Endodermal cell (in vitro differentiated cells): ENCODE measurements at places on chromosomes 11 and 22.

DNA sequence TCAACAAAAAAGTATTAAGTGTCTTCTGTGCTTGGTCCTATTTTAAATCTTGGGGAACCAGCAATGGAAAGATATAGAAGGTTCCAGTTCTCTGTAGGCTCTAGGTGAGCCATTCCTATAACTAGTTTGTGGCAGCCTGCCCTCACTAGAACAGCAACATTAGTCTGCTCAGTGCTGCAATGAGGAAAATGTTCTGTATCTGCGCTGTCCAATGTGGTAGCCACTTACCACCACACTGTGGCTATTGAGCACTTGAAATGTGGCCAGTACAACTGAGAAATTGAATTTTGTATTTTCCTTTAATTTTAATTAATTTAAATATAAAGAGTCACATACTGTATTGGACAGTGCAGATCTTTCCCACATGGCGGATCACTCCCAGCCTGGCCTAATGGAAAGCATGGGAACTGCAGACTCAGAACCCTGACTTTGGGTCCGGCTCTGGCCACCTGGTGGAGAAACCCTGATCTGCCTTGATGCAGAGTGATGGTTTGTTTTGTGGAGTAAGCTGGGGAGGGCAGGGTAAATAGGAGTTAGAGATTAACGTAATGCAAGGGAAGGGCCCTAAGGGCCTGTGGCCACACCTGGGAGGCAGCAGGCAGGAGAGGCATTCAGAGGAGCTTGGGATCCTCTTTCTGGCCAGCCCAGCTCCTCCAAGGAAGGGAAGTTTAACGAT, 101.0 kb downstream of the ME3 start:
- H3K36me3 ChIP-seq: no peaks in the 10 kb centered on the region
- no peak overlapping the region for H3K27ac ChIP-seq
- DNase-seq: peak; percentile 97
- H3K4me3 ChIP-seq: no peak overlapping the region
- H3K27me3 ChIP-seq: no peaks in the 10 kb centered on the region

DNA sequence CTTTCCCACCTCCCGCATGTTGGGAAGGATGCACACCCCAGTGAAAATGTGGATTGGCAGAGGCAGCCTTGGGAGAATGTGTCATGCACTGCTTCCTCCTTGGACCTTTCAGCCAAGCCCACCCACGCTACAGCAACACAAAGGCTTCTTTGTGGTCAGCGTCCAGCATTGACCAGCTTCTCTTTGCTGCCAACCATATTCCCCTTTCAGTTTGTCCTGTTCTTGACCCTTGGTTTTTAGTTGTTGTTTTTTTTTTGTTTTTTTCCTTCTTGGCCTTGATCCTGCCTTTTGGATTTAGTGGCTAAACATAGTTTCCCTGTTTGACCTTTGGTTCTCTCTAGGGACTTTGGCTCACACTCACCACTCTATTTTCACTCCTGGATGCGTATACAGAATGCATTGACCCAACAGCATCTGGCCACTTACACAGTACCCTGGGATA, 573.6 kb downstream of the INSC start:
- no peak for DNase-seq
- no peaks in the 10 kb centered on the region for H3K4me1 ChIP-seq
- no peaks in the 10 kb centered on the region for H3K36me3 ChIP-seq
- H3K4me3 ChIP-seq: no peak overlapping the region
- no peaks in the 10 kb centered on the region for H3K27me3 ChIP-seq
- H3K27ac ChIP-seq: no peak overlapping the region

DNA sequence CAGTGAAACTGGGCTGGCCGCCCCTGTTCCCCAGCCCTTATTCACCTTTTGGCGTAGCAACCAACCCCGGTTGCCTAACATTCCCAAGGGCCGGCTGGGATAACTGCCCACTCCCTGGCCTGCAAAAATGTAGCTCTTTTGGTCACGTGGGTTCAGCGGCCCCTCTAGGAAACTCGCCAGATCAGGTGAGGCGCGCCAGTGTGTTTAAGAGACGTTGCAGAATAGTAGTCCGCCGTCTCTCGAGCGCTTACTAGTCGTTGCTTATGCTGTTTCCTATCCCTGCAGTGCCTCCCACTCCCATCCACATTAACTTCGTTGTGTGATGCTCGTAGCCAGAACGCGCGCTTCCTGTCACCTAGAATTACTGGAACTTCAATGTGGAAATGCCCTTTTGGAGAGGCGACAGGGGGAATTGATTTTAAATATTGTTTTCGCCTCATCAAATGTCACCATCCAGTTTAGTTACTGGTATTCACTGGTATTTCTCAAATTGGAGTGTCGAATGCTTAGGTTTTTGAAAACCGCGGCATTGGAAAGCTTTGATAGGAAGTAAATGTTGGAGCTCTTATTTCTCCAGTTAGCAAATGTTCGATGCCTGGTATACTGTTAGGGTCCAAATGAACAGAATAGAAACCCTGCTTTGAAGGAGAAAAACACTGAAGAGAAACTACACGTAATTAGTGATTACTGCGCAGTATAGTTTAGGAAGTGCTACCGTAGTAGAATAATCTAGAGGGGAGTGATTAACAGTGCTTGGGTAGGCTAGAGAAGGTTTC, 823 bp downstream of the CEP57 start:
- DNase-seq: peak; percentile 88
- peaks cover 22% of the 10 kb centered on the region for H3K36me3 ChIP-seq
- H3K27me3 ChIP-seq: no peaks in the 10 kb centered on the region
- H3K27ac ChIP-seq: peak overlapping the region; percentile 98
- no peaks in the 10 kb centered on the region for H3K4me1 ChIP-seq
- H3K4me3 ChIP-seq: peak overlapping the region; percentile 97

- no peaks in the 10 kb centered on the region for H3K36me3 ChIP-seq
- H3K4me1 ChIP-seq: peaks cover 21% of the 10 kb centered on the region
- H3K27me3 ChIP-seq: no peaks in the 10 kb centered on the region
- DNase-seq: no peak
- H3K27ac ChIP-seq: no peak overlapping the region
- H3K4me3 ChIP-seq: peak overlapping the region; percentile 20
Observed at GRCh38 chr11:78428266-78428636, 10.6 kb upstream of the GAB2 start.

GRCh38 chr11:111265421-111265820, 19.9 kb downstream of the POU2AF2 start:
- H3K27me3 ChIP-seq: no peaks in the 10 kb centered on the region
- no peak overlapping the region for H3K27ac ChIP-seq
- no peaks in the 10 kb centered on the region for H3K4me1 ChIP-seq
- H3K36me3 ChIP-seq: no peaks in the 10 kb centered on the region

DNA sequence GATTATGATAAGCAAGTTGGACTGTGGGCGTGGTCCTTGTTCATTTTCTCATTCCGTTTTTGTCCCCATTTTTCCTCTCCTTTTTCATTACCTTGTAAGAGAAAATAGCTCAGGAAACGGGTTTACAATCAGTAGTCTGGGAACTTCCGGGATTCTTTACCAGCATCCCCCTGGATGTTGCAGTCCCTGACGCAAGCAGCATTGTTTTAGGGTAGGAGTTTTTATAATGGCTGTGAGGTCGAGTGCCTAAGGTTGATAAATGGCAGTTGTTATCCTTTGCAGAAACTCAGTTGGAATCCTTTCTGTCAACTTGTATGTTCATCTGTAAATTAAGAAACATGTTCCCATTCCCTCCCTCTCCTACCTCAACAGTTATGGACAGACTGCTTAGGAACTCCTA, 68.3 kb downstream of the ARHGEF12 start:
- no peaks in the 10 kb centered on the region for H3K4me1 ChIP-seq
- H3K27ac ChIP-seq: no peak overlapping the region
- H3K36me3 ChIP-seq: no peaks in the 10 kb centered on the region
- no peak for DNase-seq
- no peaks in the 10 kb centered on the region for H3K27me3 ChIP-seq

- peaks cover 22% of the 10 kb centered on the region for H3K4me1 ChIP-seq
- no peak overlapping the region for H3K4me3 ChIP-seq
- no peak overlapping the region for H3K27ac ChIP-seq
- H3K36me3 ChIP-seq: no peaks in the 10 kb centered on the region
- peaks cover 46% of the 10 kb centered on the region for H3K27me3 ChIP-seq
Observed at GRCh38 chr11:118265954-118266353, 1.9 kb upstream of the MPZL2 start.

DNA sequence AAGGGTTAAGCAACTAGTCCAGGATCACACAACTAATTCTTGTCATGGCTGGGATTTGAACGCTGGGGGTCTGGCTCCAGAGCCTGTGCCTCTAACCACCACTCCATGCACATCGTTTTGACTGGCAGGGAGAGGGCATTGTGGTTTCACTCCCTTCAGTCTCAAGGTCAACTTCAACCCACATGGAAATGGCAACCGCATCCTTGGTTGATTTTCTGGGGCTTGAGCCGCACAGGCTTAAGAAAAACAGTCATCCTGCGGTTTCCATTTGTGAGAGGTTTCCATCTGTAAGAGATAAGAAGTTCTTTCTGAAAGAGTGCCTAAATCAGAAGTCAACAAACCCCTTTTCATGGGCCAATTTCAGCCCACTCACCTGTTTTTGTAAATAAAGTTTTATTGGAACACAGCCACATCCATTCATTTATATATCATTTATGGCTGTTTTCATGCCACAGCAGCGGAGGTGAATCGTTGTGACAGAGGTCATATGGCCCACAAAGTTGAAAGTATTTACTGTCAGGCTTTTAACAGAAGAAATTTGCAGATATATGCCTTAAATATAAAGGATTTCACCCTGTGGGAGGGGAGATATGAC, 65.7 kb downstream of the SGSM1 start:
- no peak for DNase-seq
- no peak overlapping the region for H3K27ac ChIP-seq
- no peaks in the 10 kb centered on the region for H3K36me3 ChIP-seq
- H3K27me3 ChIP-seq: no peaks in the 10 kb centered on the region
- H3K4me3 ChIP-seq: no peak overlapping the region

- no peak overlapping the region for H3K4me3 ChIP-seq
- no peaks in the 10 kb centered on the region for H3K36me3 ChIP-seq
- H3K27me3 ChIP-seq: no peaks in the 10 kb centered on the region
- no peak overlapping the region for H3K27ac ChIP-seq
- DNase-seq: no peak
Observed at GRCh38 chr11:110805756-110806155, 93.5 kb upstream of the ARHGAP20 start.

DNA sequence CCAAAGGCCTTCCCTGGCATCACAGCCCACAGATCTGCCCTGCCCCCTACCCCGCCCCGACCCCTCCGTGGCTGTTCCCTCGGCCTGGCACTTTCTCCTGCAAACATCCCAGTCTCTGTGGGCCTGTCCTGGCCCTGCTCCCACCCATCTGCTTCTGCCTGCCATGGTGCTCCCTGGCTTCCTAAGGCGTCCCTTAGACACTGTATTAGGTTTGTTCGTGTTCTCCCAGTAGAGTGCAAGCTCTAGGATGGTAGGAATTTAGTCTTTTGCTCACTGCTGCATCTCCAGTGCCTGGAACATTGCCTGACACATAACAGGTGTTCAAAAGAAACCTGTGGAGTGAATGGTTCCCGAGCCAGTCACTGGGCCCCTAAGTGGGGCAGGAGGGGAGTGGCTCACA, 69.6 kb upstream of the PITPNB start:
- H3K27ac ChIP-seq: no peak overlapping the region
- no peak overlapping the region for H3K4me3 ChIP-seq
- DNase-seq: no peak
- H3K36me3 ChIP-seq: no peaks in the 10 kb centered on the region
- no peaks in the 10 kb centered on the region for H3K4me1 ChIP-seq

DNA sequence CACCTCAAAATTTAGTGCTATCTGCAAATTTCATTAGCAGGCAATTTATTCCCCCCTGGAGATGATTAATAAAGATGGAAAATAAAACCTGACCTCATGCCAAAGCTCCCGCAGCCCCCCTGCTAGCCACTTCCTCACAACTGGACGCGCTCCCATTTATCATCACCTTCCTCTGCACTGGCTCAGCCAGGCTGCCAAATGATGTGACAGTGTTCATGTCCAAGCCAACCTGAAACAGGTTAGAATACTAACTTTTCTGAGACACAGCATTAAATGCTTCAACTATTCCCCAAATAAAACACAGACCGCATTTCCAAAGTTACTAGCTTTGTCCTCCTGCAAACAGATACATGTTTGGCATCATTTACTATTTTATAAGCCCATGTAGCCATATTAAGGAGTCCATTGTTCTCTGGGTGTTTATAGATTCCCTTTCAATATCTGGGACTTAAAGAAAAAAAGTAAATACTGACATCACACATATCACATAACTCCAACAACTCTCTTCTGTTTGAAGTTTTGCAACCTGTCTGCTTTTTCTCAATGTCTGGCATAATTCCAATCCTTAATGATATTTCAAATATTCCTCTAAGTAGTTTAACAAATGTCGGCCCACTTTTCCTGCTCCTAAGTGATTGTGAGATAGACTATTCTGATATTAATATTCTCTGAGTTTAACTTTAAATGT, 829.7 kb upstream of the FAT3 start:
- H3K4me3 ChIP-seq: no peak overlapping the region
- no peaks in the 10 kb centered on the region for H3K4me1 ChIP-seq
- no peak overlapping the region for H3K27ac ChIP-seq
- H3K36me3 ChIP-seq: no peaks in the 10 kb centered on the region

GRCh38 chr11:38014405-38014804, 1416.4 kb upstream of the RAG2 start:
- H3K4me1 ChIP-seq: no peaks in the 10 kb centered on the region
- no peak overlapping the region for H3K4me3 ChIP-seq
- DNase-seq: no peak
- no peaks in the 10 kb centered on the region for H3K36me3 ChIP-seq
- H3K27me3 ChIP-seq: no peaks in the 10 kb centered on the region

DNA sequence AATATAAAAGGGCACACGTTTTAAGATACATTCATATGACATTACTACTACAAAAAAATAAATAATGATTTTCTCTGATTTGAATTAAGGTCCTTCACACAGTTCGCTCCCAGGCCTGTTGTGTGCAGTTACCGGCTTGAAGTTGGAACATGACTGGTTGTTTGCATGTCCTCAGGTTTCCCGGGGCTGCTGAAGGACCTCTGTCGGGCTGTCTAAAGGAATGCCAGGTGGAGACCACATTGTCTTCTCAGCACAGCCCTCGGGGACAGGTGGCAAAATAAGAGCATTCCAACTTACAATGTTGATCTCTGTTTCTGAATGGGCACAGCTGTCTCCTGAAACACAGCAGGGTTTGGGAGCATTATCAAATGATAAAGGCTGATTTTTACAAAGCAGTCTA, 14.9 kb downstream of the VSIG10L2 start:
- peak; percentile 67 for DNase-seq
- no peaks in the 10 kb centered on the region for H3K27me3 ChIP-seq
- no peak overlapping the region for H3K4me3 ChIP-seq
